NCI-H1105 treated with DMSO at 0.1 percent for 48 hours (cell line): ENCODE measurements at places on chromosomes 7 and 10.

GRCh38 chr7:51190969-51191368 lies 125.6 kb downstream of the COBL start:
- DNase-seq: no peak

- DNase-seq: no peak
These were observed 317.8 kb downstream of the SH2D4B start for GRCh38 chr10:80855348-80855971.

DNA sequence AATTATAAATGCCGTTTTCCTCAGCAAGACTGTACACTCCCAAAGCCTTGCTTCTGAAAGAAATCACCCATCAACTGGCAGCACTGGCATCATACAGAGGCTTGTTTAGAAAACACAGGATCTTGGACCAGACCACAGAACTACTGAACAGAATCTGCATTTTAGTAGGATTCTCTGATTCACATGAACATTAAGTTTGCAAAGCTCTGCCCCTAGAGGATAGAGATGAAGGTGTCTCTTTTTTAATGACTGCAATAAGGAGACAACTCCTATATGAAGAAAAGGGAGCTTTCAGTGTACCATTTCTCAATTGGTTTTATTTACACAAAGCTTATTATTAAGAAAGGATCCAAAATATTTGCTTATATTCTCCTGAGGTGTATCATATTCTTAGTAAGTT lies 172.7 kb downstream of the AGMO start:
- no peak for DNase-seq

- DNase-seq: peak; percentile 37
These were observed 15.6 kb downstream of the MDH2 start for GRCh38 chr7:76063525-76063924.
